ENCODE measurements at places on chromosomes 6 and 20.

DNA sequence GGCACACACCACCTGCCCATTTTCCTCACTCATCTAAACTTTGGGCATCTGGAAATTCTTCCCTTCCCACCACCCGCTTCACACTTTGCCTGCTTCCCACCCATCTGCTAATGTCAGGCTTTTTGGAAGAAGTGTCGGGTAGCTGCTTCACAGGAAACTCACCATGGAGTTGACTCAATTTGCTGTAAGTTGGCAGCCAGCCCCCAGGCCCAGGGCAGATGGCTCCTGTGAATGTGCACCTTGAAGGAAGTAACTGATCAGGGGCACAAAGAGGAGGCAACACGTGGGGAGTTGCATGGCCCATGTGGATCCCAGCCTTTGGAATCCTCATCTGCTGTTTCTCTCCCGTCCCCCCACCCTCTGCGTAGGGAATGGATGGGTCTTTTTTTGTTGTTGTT is 87.3 kb downstream of the PPP1R14C start:
- peaks cover 5% of the 10 kb centered on the region for H3K27me3 ChIP-seq
- H3K27ac ChIP-seq: no peak overlapping the region
- no peaks in the 10 kb centered on the region for H3K4me1 ChIP-seq
- no peak for DNase-seq
- no peaks in the 10 kb centered on the region for H3K36me3 ChIP-seq
- H3K4me3 ChIP-seq: no peak overlapping the region

DNA sequence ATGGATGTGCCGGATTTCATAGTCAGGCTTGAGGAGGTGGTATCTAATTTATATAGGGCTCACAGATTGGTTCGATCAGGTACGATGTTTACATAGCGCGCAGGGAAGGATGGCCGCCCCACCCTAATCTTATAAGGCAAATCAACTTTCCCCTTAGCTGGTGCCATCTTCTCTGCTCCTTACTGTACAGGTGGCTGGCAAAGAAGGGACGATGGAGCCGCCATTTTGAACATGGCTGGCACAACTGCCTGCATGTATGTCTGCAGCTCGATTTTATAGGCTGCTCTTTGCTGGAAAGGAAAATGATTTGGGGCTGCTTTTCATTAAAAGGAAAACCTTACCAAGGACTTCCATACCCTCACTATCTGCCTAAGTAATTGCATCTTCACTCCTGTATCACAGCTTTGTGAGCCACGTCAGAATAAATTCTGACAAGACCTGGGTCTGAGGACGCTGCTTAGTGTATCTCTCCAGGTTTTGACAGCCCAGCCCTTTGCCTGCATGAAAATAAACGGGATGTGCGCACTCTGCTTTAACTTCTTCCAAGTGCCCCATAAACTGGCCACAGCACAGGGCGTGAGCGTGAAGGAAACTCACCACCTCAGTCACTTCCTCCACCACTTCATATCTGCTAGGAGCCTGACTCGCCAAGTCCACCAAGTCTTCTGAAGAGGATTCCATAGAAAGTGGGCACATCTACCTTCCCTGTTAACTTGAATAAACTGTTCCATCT is 109.4 kb upstream of the ARMC2 start:
- no peak for DNase-seq
- no peak overlapping the region for H3K27ac ChIP-seq
- peaks cover 3% of the 10 kb centered on the region for H3K4me1 ChIP-seq
- H3K36me3 ChIP-seq: no peaks in the 10 kb centered on the region

DNA sequence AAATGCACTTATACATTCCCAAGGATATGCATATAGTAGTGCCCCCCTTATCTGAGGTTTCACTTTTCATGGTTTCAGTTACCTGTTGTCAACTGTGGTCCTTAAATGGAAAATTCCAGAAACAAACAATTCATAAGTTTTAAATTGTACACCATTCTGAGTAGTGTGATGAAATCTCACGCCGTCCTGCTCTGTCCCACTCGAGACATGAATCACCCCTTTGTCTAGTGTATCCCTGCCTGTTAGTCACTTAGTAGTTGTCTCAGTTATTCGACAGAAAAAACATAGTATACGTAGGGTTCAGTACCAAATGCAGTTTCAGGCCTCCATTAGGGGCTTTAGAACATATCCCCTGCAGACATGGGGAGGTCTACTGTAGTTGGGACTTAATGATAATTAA is 57.0 kb downstream of the MAP1LC3A start:
- no peak for DNase-seq
- no peaks in the 10 kb centered on the region for H3K4me1 ChIP-seq
- no peaks in the 10 kb centered on the region for H3K27me3 ChIP-seq
- peaks cover 2% of the 10 kb centered on the region for H3K36me3 ChIP-seq
- H3K4me3 ChIP-seq: no peak overlapping the region

DNA sequence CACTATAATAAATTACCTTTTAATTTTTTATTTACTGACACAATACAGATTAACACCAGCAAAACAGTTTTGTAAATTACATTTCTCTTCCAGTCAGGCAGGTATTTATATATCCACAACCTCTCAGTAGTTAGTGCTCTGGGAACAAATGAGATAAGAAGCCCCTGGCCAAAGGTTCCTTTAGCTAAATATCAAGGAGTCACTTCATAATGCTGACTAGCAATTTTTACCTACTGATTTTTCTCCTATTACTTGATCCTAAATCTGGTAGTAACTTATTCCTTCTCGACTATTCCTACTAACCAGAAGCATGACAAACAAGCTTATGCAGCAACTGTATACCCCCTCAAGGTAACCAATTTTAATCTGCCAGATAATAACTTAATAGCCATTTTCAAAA is 46.3 kb downstream of the SEC63 start:
- DNase-seq: no peak
- H3K36me3 ChIP-seq: peaks cover 9% of the 10 kb centered on the region
- no peak overlapping the region for H3K27ac ChIP-seq

- no peaks in the 10 kb centered on the region for H3K4me1 ChIP-seq
- no peaks in the 10 kb centered on the region for H3K36me3 ChIP-seq
- no peaks in the 10 kb centered on the region for H3K27me3 ChIP-seq
- H3K4me3 ChIP-seq: no peak overlapping the region
Measured at GRCh38 chr20:59668926-59669850, 64.8 kb downstream of the PHACTR3 start.

Measured in iPS DF 6.9 (cell line).